MV-4-11 (cell line): ENCODE measurements at places on chromosomes 5 and 9.
A peak's percentile ranks its signal among the peaks of the same experiment; 100 is the strongest.

- no peak for DNase-seq
Measured at GRCh38 chr9:68595868-68596267, 55.2 kb upstream of the TMEM252 start.

DNA sequence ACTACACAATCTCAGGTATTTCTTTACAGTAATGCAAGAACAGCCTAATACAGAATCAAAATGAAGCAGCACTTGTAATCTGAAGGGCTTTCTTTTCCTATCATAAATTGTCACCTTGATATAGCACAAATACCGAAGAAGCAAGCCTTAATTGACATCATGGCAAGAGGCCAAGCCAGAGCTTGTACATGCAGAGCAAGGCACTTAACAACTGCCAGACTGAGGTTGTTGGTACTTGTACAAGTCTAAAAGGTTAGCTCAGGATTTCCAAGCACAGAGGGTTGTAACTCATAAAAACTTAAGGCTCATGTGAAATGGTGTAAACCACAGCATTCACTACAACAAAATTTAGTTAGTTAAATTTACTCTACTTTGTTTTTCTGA is 158.8 kb upstream of the SPEF2 start:
- no peak for DNase-seq

DNA sequence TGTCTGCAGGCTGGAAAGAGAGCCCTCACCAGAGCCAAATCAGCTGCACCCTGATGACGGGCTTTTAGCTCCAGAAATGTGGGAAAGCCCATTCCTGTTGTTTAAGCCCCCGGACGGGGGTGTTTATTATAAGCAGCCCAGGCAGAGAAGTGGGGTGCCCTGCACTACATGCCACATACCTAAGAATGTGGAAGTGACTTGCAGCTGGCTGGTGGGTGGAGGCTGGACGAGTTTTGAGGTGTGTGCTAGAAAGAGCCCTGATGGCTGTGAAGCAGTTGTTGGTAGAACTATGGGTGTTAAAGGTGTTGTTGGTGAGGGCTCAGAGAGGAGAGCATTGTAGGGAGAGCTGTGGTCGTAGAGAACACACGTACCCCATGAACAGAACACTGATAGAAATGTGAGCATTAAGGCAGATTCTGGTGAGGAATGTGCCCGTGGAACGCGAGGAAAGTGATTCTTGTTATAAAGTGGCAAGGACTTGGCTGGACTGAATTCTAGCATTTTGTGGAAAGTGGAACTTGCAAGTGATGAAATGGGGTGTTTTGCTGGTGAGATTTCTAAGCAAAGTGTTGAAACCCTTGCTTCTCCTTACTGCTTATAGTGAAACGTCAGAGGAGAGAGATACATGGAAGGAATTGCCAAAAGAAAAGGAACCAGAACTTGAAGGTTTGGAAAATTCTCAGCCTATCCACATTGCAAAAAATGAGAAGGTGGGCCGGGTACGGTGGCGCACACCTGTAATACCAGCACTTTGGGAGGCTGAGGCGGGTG is 38.9 kb downstream of the AHRR start:
- DNase-seq = peak; percentile 76

- DNase-seq = no peak
Measured at GRCh38 chr5:103422756-103423155, 139.8 kb downstream of the NUDT12 start.

DNA sequence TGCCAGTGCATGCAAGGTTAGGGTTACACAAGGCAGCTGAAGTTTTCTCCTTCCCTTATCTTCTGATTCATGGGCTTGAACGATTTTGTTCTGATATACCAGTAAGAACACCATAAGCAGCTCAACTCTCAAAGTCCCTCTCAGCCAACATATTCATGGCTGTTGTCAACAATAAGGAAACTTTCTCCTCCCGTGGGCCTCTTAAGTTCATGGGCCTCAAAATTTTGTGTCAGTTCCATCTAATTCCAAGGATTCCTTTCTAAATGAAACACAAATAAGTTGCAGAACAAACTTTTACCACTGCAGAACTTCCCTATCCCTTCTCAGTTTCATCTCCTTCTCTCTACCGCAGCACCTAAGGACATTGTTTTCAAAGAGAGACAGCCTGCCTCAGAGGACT is 23.6 kb upstream of the CAST start:
- DNase-seq = no peak

- DNase-seq = no peak
Measured at GRCh38 chr9:130824079-130824478, 11.0 kb upstream of the ABL1 start.

GRCh38 chr9:113907282-113907681 is 31.2 kb downstream of the ZNF618 start:
- DNase-seq = no peak

GRCh38 chr9:109499631-109500410 is 1.7 kb upstream of the PTPN3 start:
- DNase-seq = no peak

GRCh38 chr9:92467041-92467440 is 15.3 kb downstream of the ASPN start:
- no peak for DNase-seq

- no peak for DNase-seq
Measured at GRCh38 chr5:113039934-113040285, 63.3 kb downstream of the DCP2 start.

- DNase-seq = no peak
Measured at GRCh38 chr5:60671899-60672692, 27.9 kb downstream of the DEPDC1B start.

GRCh38 chr5:94174748-94175411 is 433.5 kb upstream of the POU5F2 start:
- DNase-seq = no peak

DNA sequence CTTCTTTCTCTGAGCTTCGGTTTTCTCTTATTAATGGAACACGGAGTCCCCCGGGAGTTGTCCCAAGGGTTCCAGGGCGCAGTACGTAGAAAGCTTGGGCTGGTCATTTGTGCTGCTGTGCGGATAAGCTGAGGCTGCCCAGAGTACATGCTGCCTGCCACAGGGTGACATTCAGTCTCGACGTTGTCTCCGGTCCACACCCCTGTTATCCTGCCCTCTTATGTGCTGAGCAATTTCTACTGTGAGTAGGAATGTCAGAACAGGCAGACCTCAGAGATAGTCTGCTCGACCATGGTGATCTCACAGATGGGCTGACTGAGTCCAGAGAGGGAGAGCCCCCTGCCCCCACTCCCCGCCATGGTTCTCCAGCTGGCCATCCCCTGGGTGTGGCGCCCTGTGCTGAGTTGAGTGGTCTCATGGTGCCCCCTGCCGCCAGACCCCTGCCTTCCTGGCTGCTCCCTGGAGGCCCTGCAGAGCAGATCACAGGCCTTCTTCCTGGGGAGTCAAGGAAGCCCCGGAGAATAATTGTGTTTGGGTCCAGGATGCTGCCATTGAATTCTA is 124.0 kb downstream of the RGS3 start:
- DNase-seq = no peak

DNA sequence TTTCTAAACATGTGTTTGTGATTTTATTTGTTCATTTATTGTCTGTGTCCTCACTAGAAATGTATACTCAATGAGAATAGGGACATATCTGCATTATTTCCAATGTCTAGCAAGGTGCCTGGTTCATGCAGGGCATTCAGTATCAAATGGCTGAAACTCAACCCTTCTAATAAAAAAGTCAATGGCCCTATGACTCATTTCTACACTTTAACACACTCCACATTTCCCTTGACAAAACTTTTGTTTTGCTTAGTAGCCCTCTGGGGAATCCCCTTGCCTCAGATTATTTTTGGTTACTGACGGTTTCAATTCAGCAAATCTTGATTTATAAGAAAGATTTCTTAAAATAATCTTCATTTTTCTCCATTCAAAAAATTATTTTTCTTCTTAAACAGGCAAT is 206.0 kb upstream of the DMRTA1 start:
- no peak for DNase-seq

GRCh38 chr9:31471010-31471409 is 913.4 kb upstream of the ACO1 start:
- DNase-seq = no peak

- no peak for DNase-seq
Measured at GRCh38 chr9:38318759-38319495, 73.6 kb upstream of the ALDH1B1 start.

DNA sequence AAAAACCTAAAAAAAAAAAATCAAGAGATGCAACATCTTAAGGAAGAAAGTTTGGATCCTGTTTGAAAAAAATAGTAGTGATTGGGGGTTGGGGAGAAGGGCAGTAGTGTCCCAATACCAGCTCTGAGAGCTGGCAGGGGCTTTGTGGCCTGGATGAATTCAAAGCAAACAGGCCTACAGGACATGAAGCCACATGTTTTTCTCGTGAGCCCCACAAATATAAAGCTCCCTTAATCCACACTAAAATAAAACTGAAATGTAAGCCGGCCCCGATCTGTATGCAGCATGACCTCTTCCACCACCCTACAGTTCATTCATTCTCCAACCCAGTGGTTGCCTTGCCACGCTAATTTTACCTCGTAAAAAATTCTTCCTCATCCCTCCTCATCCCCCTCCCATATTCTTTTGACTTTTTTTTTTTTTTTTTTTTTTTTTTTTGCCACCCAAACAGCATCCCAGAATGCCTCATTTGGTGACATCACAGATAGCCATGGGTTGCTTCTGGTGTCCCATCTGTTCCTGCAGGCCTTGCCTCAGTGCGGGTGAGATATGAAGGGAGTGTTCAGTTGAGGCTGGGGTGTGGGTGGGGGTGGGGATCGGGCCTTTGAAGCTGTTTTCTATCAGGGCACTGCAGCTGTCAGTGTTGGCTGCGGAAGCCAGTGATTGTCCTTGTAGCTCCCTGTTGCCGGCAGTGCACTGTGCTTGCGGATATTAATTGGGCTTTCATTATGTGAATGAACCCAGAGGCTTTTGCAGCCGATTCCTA is 81.6 kb upstream of the NFIB start:
- DNase-seq = no peak

- DNase-seq = no peak
Measured at GRCh38 chr5:43565043-43565442, 8.2 kb upstream of the PAIP1 start.

DNA sequence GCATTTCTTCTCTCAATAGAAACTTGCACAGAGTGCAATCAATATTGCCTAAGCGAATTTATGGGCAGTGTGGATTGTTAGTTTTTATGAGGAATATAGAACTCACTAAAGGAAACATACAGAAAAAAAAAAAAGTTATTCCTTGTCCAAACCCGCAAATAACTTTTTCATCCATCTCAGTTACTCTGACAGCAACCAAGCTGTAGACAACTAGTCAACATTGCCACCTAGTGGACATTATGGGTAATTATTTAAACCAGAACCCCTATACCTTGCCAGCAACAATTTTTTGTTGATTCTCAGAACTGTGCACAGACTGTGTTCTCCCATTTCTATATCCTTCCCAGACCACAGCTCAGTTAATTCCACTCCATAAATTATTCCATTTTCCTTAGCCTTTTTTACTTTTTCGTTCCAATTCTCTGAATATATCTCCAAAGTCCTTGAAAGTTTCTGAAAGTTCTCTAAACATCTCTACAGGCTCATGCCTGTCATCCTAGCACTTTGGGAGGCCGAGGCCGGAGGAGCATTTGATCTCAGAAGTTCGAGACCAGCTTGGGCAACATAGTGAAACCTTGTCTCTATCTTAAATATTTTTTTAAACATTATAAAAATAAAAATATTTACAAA is 2.6 kb upstream of the AFAP1L1 start:
- peak; percentile 44 for DNase-seq

DNA sequence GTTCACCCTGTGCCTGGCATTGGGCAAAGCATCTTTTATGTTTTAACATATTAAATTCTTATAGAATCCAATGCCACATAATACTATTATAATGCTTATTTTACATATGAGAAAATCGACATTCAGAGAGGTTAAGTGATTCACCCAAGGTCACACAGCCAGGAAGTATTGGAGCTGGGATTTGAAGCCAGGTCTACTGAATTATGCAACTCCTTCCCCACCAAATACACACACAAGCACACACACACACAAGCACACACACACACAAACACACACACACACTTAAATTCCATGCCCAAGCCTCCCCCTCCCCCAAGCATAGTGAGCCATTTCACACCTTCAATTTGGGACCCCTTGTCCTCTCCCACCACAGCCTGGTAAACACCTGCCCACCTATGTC is 37.4 kb downstream of the UBE2QL1 start:
- no peak for DNase-seq

DNA sequence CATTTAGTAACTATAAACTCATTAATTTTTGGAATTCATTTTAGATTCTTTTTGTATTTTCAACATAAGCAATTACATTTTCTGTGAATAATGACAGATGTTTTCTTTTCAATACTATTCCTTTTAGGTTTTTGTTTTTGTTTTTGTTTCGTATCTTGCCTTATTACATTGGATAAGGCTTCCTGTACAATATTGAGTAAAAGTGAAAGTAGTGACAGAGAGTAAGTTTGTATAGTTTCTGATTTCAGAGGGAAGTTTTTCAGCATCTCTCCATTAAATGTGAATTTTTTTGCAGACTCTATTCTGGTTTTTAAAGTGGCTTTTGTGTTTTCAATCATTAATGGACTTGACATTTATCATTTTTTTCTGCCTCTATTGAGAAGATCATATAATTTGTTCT is 12.8 kb upstream of the CAMK4 start:
- DNase-seq = no peak

GRCh38 chr5:160749682-160750081 is 102.3 kb downstream of the ATP10B start:
- DNase-seq = no peak

DNA sequence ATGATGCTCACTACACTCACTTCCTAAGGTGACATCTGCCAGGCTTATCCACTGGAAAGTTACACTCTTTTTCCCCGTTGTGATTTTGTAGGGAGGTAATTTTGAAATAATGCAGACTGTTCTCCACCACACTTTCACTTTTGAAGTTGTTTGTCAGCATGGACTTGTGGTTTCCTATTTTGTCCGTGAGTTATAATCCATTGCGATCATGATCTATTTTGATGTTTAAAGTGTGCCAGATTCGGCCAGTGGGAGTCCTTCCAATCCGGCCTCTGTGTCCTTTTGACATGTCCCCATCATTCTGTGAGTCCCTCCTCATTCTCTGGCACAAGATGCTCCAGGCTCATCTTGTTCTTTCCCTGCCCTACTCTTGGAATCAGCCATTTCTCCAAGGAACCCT is 211.3 kb upstream of the KLF4 start:
- DNase-seq = peak; percentile 35

- no peak for DNase-seq
Measured at GRCh38 chr9:78882481-78882880, 585.6 kb downstream of the PSAT1 start.

DNA sequence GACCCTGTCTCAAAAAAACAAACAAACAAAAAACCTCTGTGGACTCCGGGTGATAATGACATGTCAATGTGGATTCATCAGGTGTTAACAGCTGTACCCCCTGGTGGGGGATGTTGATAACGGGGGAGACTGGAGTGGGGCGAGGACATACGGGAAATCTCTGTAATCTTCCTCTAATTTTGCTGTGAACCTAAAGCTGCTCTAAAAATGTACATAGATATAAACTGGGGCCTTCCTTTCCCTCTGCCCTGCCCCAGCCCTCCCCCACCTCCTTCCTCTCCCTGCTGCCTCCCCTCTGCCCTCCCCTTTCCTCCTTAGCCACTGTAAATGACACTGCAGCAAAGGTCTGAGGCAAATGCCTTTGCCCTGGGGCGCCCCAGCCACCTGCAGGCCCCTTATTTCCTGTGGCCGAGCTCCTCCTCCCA is 1.4 kb upstream of the CEL start:
- no peak for DNase-seq
